ENCODE measurements at places on chromosomes 6 and 20.

- DNase-seq, result no peak
Observed at GRCh38 chr6:6482256-6482655, 106.3 kb upstream of the LY86 start.

DNA sequence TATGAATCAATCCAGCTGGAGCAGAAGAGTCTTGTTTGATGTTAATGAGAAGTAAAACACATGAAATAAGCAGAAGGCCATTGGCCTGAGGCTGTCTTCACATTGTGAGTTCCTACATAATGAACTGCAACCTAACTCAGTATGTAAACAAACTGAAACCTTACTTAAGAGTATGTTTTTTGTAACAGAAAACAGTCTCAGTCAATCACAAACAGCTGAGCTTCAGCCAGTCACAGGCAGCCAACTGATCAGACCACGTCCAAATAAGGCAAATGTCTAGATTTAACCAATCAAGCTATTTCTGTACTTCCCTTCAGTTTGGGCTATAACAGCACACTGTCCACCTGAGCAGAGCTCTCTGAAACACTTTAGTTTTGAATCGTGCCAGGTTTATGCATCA lies 234.7 kb downstream of the TRDN start:
- no peak for DNase-seq

DNA sequence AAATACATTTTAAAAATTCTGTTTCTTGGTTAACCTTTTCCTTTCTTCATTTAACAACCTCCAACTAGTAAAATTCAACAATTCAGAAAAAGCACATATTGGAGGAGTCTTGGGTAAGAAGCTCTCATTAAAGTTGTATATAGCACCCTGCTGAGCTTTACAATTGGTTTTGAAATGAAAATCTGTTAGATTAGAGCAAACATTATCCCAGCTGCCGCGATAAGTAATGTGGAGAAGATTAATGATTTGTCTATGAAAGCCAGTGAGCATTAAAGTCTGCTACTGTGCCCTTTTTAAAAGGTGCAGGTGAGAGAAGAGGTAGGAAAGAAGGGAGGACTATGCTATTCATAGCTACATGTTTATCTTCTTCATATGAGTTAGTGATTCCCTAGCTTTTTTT lies 201.5 kb downstream of the ZFAND3 start:
- no peak for DNase-seq

- DNase-seq, result no peak
Observed at GRCh38 chr6:150741633-150742200, 123.8 kb upstream of the MTHFD1L start.

DNA sequence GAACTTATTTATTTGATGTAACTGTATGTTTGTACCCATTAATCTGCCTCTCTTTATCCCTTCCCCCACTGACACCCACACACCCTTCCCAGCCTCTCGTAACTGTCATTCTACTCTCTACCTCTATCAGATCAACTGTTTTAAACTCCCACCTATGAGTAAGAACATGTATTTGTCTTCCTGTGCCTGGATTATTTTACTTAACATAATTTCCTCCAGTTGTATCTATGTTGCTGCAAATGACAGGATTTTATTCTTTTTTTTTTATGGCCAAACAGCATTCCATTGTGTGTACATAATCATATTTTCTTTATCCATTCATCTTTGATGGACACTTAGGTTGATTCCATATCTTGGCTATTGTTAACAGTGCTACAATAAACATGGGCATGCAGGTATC lies 49.3 kb downstream of the PHACTR2 start:
- DNase-seq, result no peak

- no peak for DNase-seq
Observed at GRCh38 chr20:17343091-17343490, 116.3 kb downstream of the PCSK2 start.

DNA sequence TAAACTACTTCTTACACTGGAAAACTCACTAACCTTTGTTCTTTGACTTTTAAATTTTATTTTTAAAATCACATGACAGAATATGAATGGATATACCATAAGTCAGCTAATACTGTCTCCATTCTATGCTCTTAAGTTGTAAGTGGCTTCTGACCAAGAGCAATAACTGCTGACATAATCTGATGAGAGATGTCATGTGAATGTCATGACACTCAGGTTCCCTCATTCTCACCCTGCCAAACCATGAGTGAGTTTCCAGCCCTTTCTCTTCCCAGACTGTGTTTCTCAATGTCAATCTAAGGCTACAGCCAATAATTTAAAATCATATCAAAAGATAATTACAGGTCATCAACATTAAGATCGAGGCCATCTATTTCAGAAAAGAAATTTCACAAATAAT lies 39.7 kb downstream of the KIF16B start:
- no peak for DNase-seq

- DNase-seq, result no peak
Observed at GRCh38 chr20:22653658-22654642, 69.6 kb upstream of the FOXA2 start.

DNA sequence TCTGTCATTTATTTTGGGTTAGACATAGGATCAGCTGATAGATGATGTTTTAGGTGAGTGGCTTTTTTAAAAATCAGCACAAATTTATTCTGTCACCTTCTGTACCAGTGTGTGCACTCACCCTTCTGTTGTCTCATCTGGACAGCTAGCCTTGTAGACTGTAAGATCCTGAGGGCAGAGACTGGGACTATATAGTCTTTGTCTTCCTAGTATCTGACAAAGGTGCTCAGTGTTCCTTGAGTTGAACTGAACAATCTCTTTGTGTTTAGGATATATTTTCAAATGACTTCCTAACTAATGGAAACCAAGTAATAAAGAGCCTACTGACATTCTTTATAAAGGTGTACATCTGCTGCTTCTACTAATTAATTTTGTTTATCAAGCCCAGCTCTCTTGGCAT lies 3.0 kb downstream of the DCBLD1 start:
- no peak for DNase-seq

DNA sequence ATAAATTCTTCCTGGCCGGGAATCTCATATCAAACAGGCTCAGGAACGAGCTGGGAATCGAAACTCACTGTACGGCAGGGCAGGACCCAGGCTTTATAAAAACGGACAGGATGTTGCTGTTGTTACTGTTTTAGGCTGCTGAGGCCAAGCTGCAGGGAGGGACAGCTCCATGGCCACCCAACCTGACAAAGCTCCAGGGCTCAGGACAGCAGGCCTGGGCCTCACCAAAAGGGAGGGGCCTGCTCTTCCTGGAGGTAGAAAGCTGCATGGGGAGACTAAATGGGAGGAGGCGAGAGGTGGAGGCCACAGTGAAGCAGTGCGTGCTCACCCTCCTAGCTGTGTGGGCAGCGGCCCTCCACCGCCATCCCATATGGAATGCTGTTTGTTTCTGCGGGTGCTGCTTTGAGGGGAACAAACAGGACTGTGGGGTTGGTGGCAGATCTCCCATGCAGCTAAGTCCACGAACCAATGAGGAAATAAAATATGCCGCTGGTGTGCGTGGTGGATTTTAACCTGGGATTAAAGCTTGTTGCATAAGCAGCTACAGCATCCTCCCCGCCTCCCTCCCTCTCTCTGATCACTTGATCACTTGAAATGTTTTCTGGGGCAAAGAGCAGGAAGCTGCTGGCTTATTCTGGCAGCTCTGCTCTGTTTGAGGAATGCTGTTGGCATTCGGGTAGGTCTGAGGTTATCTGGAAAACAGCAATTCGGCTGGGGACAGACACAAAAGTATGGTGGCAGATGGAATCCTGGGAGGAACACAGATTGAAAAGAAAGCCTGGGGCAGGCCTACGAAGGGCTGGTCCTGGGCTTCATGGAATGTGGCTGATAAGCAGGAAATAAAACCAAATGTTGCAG lies 2.4 kb upstream of the ZMYND8 start:
- DNase-seq, result no peak

DNA sequence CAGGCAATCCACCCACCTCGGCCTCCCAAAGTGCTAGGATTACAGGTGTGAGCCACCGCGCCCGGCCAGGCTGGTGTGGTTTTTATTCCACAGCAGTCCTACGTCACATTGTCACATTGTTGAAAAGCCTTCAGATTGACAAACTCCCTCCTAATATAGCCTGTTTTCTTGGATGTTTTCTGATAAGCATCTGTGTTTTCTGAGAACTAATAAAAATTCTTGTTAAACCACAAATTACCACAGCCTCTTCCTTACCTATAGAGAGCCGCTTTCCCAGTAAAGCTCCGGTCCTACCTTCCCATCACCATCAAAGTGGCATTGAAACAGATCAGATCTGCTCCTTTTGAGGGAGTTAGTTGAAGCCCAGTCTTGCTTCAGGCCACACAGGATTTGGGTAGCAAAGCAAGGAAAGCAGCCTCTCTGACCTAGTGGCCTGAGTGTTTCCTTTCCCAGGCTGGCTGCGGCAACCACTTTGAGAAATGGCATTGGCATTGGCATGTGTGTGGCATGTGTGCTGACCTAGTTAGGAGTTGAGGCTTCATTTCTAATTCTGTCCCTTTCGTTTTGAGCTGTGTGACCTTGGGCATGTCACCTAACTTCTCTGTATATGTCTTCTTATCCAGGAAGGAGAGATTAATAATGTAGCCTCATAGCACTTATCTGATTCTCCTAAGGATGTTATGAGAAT lies 1.7 kb upstream of the PKIG start:
- DNase-seq, result no peak

GRCh38 chr20:5807431-5807830 lies 57.2 kb downstream of the SHLD1 start:
- DNase-seq, result no peak

DNA sequence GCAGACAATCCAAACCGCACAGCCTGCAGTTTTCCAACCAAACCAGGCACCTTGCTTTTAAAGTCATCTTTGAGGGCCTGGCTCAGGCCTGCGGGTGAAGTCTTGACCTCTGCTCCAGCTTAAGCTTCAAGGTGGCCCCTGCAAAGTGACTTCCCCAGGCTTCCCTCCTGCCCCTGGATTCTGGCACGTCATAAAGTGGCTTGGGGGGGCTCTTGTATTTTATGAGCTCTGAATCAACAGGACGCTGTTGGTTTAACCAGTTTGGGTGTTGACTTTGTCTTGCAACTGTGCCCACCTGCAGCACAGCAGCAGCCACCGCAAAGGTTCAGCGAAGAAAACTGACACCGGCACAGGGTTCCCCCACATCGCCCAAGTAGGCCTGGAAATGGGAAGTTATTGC lies 81.2 kb downstream of the NFATC2 start:
- DNase-seq, result no peak

DNA sequence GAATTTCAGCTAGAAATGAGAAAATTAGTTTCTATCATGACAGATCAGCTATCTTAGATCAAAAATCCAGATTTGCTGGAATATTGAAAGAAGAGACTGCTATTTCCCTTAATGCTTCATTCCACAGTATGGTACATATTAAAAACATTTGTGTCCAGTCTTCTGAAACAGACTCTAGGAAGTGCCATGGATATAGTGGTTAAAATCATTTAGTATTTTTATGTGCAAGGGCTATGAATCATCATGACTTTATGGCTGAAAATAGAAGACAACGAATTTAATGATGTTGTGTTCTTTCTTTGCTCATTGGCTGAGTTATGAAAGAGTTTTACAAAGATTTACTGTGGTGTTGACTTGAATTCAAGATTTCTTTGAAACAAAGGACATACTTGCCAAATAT lies 146.6 kb downstream of the ANKRD60 start:
- no peak for DNase-seq

DNA sequence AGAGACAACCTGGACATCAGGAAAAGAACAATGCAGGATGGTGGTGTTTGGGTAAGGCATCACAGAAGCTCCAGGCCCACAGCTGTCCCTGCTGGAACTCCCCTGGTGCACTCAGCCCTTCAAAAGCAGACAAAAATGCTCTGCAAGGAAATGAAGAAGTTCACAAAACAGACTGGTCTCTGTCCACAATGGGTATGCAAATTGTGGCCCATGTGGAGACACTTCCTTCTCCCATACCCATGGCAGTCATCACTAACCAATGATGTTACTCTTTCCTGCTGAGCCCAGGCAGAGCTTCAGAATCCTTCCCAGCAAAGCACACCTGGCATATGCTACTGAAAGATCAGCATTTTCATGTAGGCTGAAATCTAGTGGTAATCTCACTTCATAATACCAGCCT lies 42.6 kb upstream of the PXDC1 start:
- no peak for DNase-seq

- no peak for DNase-seq
Observed at GRCh38 chr6:166554316-166554715, 32.2 kb downstream of the RAMACL start.

DNA sequence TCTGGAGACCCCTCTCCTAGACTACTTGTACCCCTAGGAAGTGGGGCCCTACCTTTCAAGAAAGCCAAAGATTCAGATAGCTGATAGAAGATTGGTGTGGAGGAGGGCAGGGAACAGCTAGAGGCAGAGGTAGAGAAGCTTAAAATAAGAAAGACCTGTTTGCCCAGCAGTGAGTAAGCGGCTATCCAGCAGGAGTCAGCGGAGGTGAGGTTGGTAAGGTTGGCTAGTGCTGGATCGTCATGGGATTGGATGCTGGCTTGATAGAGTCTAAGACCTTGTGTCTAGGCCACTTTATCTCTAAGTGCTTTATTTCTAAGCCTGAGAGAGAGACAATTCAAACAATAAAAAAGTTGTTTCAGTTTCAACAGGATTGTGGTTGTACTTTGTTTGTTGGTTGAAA lies 19.1 kb downstream of the ANKS1A start:
- DNase-seq, result no peak

- no peak for DNase-seq
Observed at GRCh38 chr6:135227349-135227748, 46.2 kb downstream of the MYB start.

DNA sequence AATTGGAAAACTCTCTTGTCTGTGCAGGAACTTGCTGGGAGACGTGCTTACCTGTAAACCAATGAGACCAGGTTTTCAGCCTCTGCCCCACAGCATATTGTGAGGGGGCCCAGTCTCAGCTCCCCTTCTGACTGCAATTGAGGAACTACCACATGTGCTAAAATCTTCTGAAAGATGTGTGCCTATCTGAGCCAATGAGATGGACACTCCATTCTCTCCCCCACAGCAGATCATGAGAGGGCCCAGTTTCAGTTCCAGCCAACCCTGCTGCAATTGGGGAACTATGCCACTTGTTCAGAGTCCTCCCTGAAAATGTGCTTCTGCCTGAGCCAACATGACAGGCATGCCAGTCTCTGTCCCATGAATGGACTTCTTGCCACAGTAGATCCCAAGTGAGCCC lies 20.9 kb upstream of the PI3 start:
- DNase-seq, result no peak

- no peak for DNase-seq
Observed at GRCh38 chr6:139371421-139372203, 2.8 kb downstream of the CITED2 start.

- no peak for DNase-seq
Observed at GRCh38 chr20:43900121-43900466, 14.6 kb upstream of the TOX2 start.

Data from activated CD4-positive, CD25-positive, alpha-beta regulatory T cell (primary cell).